Vagina (tissue), 2 donors: ENCODE measurements at places on chromosomes 2 and 18. TPM values are rescaled to one million over a fixed set of nuclear protein-coding genes. Genes with fewer than 3 reads are reported as not detected.

The ABCB11 gene
- not detected for total RNA-seq

The GAL3ST2 gene
- 0.98 TPM for total RNA-seq

The CDCA7 gene
- 9.1 TPM for total RNA-seq

The GBX2 gene
- total RNA-seq: not detected

The CNTNAP5 gene
- total RNA-seq: not detected

GRCh38 chr2:240813231-240813921 is 6.6 kb downstream of the KIF1A start:
- H3K27me3 ChIP-seq: no peaks in the 10 kb centered on the region
- H3K27ac ChIP-seq: no peak overlapping the region
- H3K4me3 ChIP-seq: no peak overlapping the region
- H3K4me1 ChIP-seq: no peaks in the 10 kb centered on the region
- H3K36me3 ChIP-seq: no peaks in the 10 kb centered on the region
- no peak for DNase-seq

DNA sequence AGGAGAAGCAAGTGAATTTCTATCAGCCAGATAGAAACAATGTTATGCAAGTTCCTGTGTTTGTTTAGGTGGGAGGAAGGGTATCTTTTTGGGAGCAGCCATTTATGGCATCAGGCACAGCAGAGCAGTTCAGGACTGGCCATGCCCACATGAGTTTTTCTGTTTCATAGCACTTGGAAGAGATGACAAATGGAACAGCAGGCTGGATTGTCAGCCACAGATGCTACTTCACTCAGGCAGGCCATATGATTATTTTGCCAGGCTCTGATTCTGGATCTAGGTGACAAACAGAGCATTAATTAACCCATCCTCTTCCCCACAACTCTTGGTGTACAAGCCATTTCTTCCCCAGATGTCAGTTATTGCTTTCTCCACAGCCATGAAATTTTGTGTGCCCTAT is 63.8 kb downstream of the GALNT13 start:
- H3K4me1 ChIP-seq: no peaks in the 10 kb centered on the region
- no peak for DNase-seq
- H3K27ac ChIP-seq: no peak overlapping the region
- H3K27me3 ChIP-seq: no peaks in the 10 kb centered on the region

DNA sequence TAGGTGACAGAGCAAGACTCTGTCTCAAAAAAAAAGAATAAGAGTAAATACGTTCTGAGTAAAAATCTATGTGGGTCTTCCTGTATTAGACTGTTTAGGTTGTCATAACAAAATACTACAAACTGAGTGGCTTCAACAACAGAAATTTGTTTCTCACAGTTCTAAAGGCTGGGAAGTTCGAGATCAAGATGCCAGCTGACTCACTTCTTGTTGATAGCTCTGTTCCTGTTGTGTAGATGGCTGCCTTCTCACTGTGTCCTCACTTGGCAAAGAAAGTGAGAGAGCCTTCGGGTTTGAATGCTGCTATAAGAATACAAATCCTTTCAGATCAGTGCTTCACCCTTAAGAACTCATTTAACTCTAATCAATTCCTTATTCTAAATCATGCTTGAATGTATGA is 430.0 kb upstream of the VWC2L start:
- H3K27ac ChIP-seq: no peak overlapping the region
- no peaks in the 10 kb centered on the region for H3K27me3 ChIP-seq
- no peaks in the 10 kb centered on the region for H3K36me3 ChIP-seq

- DNase-seq: no peak
- H3K27ac ChIP-seq: peak overlapping the region; percentile 79
- peaks cover 84% of the 10 kb centered on the region for H3K4me1 ChIP-seq
- no peaks in the 10 kb centered on the region for H3K36me3 ChIP-seq
- H3K4me3 ChIP-seq: no peak overlapping the region
Observed at GRCh38 chr2:30236591-30237238, 5.4 kb downstream of the LBH start.

- H3K36me3 ChIP-seq: no peaks in the 10 kb centered on the region
- no peaks in the 10 kb centered on the region for H3K4me1 ChIP-seq
- no peaks in the 10 kb centered on the region for H3K27me3 ChIP-seq
Observed at GRCh38 chr2:211103989-211104388, 547.6 kb downstream of the CPS1 start.

GRCh38 chr2:27152796-27153464 is 4.1 kb downstream of the TCF23 start:
- H3K27me3 ChIP-seq: no peaks in the 10 kb centered on the region
- no peak overlapping the region for H3K4me3 ChIP-seq
- no peaks in the 10 kb centered on the region for H3K36me3 ChIP-seq
- no peak overlapping the region for H3K27ac ChIP-seq
- no peak for DNase-seq

- H3K27ac ChIP-seq: no peak within 1 kb of the TSS
- no peaks in the 10 kb centered on the region for H3K4me1 ChIP-seq
- H3K36me3 ChIP-seq: no peaks in the 10 kb centered on the region
- no peak within 1 kb of the TSS for H3K4me3 ChIP-seq
Observed at GRCh38 chr2:206642075-206643025, at the start of gene FAM237A. Gene FAM237A, plus strand, starts transcription at chr2:206642487. Its CDS starts 1,750 bp downstream, at chr2:206644237.

GRCh38 chr2:67663776-67664175 is 266.6 kb downstream of the ETAA1 start:
- no peaks in the 10 kb centered on the region for H3K36me3 ChIP-seq
- H3K4me1 ChIP-seq: peaks cover 7% of the 10 kb centered on the region
- DNase-seq: no peak
- H3K27ac ChIP-seq: no peak overlapping the region

DNA sequence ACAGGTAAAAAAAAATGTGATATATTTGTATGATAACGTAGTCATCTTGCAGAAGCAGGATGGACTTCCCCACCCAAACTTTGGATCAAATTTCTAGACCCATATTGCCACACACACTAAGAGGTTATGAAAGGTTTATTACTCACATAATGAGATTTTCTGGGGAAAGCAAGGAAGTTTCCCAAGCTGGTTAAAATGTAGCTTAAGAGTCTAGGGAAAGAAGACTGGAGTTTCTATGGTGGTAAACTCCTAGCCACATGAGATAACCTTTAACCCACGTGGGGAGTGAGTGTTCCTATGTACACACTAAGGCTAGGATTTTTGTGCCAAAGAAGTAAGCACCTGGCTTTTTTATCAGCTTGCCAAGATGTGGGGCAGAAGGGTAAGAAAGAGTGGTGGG is 335.7 kb upstream of the UBE2E3 start:
- H3K27ac ChIP-seq: no peak overlapping the region
- no peaks in the 10 kb centered on the region for H3K36me3 ChIP-seq
- H3K4me1 ChIP-seq: no peaks in the 10 kb centered on the region
- H3K4me3 ChIP-seq: no peak overlapping the region
- no peak for DNase-seq

DNA sequence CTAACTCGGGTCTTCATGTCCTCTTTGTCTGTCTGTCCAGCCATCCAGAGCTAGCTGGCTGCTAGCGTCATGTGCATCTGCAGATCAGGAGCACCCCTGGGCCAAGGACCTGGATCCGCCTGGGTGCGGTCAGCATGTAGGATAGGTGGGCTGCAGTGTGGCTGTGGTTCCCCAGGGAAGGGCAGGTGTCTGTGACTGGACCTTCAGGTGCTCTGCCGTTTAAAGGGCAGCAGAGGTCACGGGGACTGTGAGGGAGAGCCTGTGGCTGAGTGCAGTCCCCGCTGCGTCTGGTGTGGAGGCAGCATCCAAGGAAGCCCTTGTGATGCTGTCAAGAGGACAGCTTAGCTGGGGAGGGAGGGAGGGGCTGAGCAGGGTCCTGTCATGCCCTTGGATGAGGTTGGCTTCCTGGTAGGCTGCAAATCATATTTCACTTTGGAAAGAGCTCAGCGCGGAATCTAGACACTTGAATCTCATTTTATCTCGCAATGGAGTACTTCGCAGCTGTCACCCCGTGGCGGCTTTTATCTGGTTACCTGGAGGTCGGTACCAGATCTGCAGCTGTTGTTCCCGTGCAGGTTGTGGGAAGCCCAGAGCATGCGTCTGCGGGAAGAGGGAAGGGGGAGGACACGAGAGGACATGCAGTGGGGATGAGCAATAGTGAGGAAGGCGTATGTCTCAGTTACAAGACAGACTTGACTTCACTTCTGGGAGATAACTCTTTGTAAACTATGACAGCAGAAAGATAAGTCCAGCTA is 5.9 kb upstream of the RALB start:
- peaks cover 50% of the 10 kb centered on the region for H3K4me1 ChIP-seq
- H3K27ac ChIP-seq: peak overlapping the region; percentile 52
- H3K4me3 ChIP-seq: no peak overlapping the region
- no peaks in the 10 kb centered on the region for H3K27me3 ChIP-seq

GRCh38 chr18:2884706-2885285 is 38.0 kb downstream of the EMILIN2 start:
- peak overlapping the region; percentile 17 for H3K27ac ChIP-seq
- no peaks in the 10 kb centered on the region for H3K36me3 ChIP-seq

DNA sequence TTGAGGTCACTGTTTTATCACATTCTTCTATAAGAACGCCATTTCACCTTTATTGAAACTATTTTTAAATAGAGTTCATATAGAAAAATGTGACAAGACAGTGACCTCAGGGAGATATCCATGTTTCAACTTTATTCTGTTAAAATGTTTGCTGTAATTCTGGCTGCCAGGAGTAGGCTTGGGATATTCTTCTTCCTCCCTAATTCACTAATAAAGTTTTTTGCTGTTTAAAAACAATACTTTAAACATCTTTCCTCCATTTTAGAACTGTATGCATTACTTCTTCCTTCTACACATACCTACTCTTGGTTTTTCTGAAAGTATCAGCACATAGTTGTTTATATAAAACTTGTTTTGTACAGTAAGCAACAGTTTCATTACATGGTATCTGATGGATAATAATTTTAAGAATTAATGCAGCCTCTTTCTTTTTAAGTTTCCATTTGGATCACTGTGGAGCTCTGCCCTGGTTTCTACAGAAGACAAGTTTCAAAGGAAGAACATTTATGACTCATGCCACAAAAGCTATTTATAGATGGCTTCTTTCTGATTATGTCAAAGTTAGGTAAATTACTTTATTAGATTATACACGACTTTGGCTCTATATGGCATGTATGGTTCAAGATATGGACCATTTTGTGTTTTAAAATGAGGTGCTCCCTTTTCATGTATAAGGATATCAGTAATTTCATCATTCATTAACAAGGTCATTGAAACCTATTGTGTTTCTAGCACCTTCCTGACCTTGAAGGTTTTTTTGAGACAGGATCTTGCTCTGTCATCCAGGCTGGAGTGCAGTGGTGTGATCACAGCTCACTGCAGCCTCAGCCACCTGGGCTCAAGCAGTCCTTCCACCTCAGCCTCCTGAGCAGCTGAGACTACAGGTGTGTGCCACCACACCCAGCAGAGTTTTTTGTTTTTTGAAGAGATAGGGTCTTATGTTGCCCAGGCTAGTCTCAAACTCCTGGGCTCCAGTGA is 7.2 kb downstream of the CPSF3 start:
- H3K4me1 ChIP-seq: no peaks in the 10 kb centered on the region
- peaks cover 45% of the 10 kb centered on the region for H3K36me3 ChIP-seq
- no peak overlapping the region for H3K4me3 ChIP-seq
- H3K27me3 ChIP-seq: no peaks in the 10 kb centered on the region
- no peak for DNase-seq
- no peak overlapping the region for H3K27ac ChIP-seq
